T-helper 22 cell (primary cell): ENCODE measurements at places on chromosomes 4 and X.

DNA sequence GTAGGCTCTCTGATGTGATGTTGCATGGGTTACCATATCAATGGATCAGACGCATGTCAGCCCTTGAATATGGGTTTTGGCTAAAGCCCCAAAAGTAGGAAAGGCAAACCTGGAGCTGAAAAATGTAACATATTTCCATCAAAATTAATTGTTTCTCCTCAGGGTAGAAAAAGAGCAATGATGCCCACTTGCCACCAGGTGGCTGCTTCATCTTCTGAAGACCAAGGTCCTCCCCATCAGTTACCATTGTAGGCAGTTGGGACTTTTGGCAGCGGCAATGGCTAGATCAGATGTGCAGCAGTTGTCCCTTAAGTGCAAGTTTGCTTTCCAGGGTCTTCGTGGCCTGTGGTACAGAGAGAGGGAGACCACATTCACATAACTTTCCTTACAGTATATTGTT lies 118.2 kb downstream of the NAF1 start:
- no peak for DNase-seq

- DNase-seq: no peak
These were observed 192.5 kb downstream of the EDA start for GRCh38 chrX:69808375-69808774.

DNA sequence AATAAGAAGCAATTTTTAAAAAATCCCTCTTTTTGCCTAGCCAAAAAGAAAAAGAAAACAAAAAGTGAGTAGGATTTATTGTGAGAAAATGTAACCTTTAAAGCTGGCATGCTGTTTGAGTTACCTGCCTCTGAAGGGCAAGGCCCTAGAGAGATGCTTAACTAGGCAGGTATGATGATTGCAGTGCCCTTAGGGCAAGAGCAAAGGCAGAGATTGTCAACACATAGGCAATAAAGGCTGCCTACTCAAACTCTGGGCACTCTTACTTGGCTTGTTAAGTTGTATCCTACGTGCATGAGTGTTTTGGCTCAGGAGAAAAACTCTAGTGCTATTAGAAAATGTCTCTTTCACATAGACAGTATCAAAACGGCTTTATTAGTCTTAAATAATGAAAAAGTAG lies 306.0 kb downstream of the RPA4 start:
- no peak for DNase-seq

- DNase-seq: no peak
These were observed 78.4 kb downstream of the PWWP3B start for GRCh38 chrX:106246511-106246910.

- DNase-seq: no peak
These were observed 14.2 kb downstream of the BCAP31 start for GRCh38 chrX:153709726-153710674.

DNA sequence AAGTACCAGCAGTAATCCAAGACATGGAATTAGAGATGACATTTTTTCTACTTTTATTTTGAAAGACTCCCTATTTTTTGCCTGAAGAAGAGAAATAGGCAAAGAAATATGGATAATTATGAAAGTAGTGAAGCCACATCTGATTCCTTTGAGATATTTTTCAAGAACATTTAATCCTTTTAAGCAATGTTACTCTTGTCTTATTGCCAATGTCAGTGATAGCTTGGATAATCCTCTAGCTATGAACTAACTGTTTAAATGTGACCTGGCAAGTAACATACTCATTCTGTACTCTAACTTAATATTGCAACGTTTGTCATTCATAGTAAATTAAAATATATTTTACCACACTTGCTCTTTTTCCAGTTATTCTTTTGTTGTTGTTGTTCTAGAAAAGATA lies 181.3 kb downstream of the VEGFC start:
- DNase-seq: no peak

GRCh38 chr4:76841026-76841425 lies 56.9 kb downstream of the SOWAHB start:
- DNase-seq: no peak

DNA sequence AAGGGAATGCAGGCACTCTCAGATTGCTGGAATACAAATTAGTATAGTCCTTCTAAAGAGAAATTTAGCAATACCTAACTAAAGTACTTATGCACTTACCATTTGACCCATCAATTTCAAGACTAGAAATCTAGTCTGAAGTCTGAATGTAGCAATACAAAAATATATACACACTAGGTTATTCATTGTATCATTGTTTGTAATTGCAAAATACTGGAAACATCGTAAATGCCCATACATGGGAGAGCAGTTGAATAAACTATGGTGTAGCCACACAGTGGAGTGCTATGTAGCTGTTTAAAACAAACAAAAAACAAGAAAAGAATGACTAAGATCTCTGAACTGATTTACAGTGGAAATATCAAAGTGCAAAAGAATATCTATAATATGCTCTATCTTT lies 346.4 kb downstream of the ZNF674 start:
- DNase-seq: no peak

DNA sequence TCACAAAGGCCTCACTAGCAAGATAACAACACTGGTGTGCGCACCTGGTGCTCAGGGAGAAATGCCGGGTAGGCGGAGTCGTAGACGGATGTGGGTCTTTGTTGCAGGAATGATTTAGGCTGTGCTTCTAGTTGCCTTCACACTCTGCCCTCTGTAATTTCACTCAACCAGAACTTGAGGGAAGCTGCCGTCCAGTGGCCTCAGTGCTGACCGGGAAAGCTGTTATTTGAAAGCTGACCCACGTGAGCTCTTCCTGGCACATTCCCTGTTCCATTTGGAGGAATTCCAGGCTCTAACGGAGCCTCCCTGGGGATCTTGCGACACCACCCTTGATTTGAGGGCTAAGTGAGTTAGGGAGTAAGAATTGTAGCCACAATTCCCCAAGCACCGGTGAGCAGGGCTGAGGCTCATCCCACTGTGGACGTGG lies 15.9 kb downstream of the SH3TC1 start:
- no peak for DNase-seq

DNA sequence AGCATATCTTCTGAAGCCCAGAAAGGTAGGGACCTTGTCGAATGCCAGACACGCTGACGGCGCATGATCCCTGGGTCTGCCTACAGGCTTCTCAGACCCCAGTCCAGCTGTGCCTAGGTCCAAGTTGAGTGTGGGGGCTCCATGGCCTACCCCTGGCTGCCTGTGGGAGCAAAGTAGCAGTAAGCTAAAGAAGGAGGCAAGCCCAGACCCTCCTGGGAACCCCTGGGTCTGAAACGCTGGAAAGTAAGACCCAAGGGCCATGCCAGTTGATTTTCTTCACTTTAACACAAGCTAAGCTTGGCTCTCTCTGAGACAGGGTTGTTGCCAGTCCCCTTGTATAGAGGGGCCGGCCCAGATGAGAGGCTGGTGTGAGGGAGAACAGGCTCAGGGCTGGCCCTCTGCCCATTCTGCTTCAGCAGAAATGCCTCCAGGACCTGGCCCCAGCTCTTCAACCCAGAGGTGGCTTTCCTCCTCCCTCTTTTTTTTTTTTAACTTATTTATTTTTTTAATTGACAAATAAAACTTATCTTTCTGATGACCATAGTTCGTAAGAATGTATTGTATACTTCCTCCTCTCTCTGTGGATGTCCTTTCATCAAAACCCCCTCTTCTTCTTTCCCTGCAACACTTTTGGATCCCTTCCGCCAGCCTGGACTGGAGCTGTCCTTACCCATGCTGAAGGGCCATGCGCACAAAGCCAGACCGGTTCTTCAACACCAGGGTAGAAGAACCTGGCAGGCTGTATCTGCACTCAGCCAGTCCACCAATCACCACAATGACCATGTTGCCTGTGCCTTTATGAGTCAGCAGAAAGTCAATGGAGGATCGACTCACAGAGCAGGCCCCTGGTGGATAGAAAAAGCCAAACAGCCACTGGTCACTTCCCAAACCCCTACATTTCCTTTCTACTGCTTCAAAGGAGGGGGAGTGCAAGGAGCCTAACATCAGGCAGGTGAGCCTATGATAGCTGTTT lies 7.1 kb downstream of the AWAT2 start:
- DNase-seq: no peak

GRCh38 chr4:7295911-7296660 lies 103.7 kb downstream of the SORCS2 start:
- no peak for DNase-seq

- no peak for DNase-seq
These were observed 85.9 kb upstream of the HELT start for GRCh38 chr4:184932343-184932742.

- no peak for DNase-seq
These were observed 2412.8 kb downstream of the ARAP2 start for GRCh38 chr4:33831442-33832066.

DNA sequence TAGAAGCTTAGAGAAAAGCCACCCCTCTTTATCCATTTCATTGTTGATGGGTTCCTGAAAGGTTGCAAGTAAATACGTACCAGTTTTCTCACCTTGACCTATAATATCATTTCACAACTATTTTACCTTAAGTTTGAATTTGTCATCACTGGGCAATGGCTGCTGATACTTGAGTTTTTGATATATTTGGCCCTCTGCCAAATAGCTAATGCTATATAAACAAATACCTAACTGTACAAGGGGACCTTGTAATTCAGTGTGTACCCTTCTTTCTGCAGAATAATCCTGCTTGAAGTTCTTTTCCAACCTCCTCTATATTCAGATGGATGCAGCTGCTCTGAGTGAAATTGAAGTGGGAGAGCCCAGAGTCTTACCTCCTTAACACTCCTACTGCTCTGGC lies 19.0 kb upstream of the GLUD2 start:
- no peak for DNase-seq

DNA sequence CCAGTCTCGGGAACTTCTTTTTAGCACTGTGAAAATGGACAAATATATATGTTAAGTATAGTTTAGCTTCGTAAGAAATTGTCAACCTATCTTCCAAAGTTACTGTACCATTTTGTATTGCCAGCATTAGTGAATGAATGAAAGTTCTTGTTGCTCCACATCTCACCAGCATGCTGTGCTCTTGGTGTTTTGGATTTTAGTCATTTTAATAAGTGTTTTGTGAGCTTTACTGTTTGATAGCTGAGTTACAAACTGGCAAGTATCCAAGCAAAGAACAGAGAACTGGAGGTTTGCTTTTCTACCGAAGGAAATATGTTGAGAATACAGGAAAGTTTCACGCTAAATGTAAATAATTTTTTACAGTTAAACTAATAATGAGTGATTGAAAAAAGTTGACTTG lies 33.0 kb downstream of the SNCA start:
- no peak for DNase-seq

DNA sequence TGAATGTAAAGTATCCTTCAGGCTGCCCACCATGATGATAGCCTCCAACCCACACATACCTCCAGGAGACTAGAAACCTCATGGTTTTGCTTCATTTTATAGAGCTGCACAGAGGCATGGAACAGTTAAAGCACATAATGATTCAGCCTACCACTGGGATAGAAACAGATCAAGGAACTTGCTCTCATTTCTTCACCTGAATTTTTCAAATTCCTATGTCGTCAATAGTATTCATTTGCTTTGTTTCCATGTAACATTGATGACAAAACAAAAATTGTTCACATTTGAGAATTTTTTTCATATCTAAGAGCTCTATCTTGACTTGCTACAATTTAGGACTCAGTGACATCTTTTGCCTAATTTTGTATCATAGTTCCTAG lies 51.5 kb upstream of the ATOH1 start:
- no peak for DNase-seq

DNA sequence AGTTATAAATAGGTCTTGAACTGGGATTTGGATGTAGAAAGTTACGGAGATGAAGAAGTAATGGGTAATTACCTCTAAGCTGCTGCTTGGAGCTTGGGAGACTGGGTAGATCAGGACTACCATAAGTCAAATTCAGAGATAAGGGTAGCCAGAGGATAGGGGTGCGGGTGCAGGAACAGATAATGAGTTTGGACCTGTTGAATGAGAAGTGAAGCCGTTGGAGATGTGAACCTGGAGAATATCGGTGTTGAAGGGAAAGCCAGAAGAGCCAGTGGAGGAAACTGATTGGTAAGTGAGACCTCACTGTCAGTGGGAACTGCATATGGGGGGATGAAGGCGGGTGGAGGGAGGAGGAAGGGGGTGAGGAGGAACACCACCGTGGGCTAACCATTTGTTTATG lies 618 bp upstream of the FOXO4 start:
- DNase-seq: no peak
